ENCODE measurements at places on chromosomes 6 and 20.

DNA sequence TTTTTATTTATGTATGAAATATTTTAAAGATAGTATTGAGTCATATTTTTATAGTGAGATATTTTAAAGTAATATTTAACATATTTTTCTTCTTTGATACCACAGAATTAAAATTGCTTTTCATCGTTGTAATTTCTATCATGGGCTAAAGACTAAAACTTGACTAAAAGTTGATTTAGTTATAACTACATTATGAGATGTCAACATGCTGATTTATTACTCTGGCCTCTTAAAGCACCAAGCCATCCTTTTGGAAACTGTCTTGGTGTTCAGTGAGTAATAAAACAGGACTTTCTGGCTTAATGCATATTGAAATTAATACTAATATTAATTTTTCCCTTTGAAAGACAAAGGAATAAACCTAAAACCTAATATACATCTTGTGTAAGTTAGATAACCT is 95.2 kb upstream of the ADGRF4 start:
- DNase-seq: no peak

DNA sequence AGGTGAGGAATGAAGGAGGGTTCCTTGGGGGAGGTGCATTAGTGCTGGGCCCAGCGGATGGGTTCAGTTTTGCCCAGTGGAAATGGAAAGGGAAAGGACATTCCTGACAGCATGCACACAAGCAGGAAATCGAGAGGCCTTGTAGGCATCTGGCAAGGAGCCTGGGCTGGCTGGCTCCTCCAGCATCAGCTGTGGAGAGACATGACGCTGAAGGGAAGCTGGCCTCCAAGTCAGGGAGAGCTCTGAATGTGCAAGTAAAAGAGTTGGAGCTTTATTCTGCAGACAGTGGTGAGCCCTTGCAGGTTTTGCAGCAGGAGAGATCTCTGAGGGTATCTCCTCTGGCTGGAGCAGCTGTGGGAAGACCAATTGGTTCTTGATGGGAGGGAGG is 154.3 kb downstream of the MRPL14 start:
- no peak for DNase-seq

- DNase-seq: peak; percentile 69
Observed at GRCh38 chr6:159979136-159979874, 10.4 kb downstream of the IGF2R start.

DNA sequence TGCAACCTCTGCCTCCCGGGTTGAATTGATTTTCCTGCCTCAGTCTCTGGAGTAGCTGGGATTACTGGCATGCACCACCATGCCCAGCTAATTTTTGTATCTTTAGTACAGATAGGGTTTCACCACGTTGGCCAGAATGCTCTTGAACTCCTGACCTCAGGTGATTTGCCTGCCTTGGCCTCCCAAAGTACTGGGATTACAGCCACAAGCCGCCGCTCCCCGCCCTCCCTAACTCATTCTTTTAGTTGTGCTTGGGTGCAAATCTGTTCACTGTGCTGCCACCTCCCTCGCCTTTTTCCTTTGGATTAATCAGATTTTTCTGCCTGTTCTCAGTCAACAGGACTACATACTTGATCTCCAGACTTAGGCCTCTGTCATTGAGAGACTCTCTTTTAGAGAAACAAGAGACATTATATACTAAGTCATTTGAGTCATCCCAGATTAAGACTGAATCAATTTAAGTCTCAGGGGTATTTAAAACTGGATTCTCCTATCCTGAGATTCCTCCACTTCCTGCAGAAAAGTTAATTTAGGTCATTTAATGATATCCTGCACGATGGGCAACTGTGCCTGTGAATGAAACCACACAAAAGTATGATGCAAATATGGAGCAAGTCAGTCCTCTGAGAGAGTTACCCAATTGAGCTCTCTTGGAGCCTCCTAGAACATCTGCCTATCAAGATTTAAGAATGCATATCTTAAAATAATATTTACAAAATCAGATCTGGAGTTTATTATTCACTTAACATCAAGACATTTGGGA is 136.1 kb upstream of the THEMIS start:
- DNase-seq: no peak

DNA sequence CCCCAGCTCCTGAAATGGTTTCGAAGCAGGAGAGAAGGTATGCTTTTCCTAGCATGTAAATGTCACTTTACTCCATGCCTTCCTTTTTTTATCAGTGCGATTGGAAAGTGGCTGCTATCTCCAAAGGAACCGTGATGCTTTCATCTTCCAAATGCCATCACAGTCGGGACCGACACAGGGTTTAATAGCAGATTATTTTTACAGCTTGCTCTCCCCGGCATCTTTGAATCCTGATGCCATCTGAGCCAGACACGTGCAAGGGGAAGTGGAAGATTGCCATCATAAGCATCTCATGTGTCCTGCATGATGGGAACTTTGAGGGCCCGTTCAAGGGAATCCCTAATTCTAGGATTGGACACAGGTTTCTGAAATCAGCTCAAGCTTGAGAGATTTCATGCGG is 253.4 kb upstream of the KCNG1 start:
- no peak for DNase-seq

GRCh38 chr6:131103901-131104300 is 31.4 kb upstream of the AKAP7 start:
- DNase-seq: no peak

DNA sequence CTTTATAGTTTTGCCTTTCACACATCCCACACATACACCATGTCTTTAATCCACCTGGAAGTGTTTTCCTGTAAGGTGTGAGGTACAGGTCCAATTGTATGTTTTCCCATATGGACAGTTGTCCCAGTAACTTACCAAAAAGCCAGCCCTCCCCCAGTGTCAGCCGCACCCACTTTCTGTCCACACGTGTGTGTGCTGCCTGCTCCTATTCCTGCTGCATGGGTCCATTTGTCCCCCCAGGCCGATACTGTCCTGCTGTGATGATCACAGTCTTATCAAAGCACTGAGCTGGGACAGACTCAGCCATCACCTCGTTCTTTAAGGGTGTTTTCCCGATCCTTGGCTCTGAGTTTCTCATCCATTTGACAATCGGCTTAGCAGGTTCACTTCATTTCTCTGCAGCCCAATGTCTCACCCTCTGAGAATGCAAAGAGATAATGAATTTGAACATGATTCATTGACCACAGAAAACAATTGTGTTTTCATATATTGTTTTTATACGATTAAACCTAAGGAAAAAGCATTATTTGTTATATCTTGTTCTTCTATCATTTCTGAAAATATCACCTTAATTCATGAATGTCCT is 9.6 kb downstream of the VSX1 start:
- DNase-seq: no peak

DNA sequence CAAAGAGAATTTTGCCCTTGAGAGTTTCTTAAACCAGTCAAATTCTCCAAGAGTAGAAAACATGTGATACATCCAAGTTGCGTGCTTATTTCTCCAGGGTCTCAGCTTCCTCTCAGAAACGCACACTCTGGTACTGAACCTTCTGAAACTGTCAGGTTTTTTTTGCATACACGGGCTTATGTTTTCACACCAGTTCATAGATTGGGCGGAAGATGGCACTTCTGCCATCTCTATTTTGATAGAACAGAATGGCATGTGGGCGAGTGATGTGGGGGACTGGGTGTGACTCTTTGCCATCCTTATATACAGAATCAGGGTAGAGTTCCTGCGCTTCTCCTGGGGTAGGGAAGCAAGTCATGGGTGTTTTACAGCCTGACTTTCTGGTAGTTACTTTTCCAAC is 56.4 kb downstream of the ADTRP start:
- no peak for DNase-seq

DNA sequence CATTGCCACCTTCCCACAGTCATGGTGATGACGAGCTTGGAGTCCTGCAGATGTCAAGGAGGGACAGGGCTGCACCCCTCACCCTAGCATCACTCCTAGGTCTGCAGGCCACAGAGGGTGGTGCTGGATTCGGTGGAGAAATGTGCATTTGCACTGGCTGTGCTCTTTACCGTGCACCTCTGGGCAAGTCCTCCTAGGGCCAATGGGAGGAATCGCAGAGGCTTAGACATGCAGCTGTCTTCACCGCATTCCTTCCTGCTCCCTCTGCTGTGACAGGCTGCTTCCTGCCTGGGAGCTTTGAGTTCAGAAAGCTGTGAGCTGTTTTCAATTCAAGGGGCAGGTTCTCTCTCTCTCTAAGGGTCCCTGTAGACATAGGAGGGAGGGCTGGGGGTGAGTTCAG is 85.1 kb downstream of the EDN3 start:
- no peak for DNase-seq

GRCh38 chr6:87674290-87674689 is 27.7 kb downstream of the AKIRIN2 start:
- DNase-seq: no peak

DNA sequence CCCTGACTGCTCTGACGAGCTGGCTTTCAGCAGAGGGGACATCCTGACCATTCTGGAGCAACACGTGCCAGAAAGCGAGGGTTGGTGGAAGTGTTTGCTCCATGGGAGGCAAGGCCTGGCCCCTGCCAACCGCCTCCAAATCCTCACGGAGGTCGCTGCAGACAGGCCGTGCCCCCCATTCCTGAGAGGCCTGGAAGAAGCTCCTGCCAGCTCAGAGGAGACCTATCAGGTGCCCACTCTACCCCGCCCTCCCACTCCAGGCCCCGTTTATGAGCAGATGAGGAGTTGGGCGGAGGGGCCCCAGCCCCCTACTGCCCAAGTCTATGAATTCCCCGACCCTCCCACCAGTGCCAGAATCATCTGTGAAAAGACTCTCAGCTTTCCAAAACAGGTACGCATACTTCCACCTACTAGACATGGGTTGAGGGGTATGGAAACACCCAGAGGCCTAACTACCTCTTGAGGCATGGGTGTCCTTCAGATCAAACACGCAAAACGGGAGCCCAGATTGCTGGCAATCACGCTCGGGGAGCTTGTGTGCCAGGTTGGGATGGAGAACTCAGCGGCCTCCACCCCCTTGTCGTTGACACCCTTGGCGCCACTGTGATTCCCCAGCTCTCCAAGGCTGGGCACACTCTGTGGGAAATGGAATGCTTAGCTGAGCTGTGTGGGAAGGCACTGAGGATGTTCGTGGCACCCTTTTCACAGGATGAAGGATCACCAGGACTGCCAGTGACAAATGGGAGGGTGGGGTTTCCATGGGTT is 25.3 kb downstream of the CASS4 start:
- DNase-seq: no peak

GRCh38 chr20:24718696-24719095 is 230.4 kb upstream of the CST7 start:
- DNase-seq: peak; percentile 99

GRCh38 chr6:100099189-100100074 is 105.4 kb upstream of the MCHR2 start:
- DNase-seq: peak; percentile 30

GRCh38 chr6:64838726-64839125 is 868.3 kb downstream of the EYS start:
- DNase-seq: peak; percentile 42

GRCh38 chr6:151440930-151441329 is 11.0 kb downstream of the RMND1 start:
- DNase-seq: no peak

GRCh38 chr20:23205611-23206041 is 119.5 kb upstream of the CD93 start:
- no peak for DNase-seq

DNA sequence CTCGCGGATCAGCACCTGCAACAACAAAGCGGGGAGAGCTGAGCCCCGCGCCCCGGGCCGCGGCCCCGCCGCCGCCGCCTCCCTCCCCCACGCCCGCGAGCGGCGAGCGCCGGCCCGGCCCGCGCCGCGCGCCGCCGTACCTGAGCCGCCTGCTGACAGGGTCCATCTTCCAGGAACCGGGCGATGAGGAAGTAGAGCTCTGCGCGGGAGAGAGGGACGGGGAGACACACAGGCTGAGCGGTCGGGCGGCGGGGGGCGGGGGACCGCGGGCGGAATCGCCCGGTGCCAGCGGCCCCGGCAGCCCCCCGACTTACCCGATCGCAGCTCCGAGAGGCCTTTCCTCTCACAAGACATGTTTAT is 359 bp downstream of the PHIP start:
- peak; percentile 79 for DNase-seq

DNA sequence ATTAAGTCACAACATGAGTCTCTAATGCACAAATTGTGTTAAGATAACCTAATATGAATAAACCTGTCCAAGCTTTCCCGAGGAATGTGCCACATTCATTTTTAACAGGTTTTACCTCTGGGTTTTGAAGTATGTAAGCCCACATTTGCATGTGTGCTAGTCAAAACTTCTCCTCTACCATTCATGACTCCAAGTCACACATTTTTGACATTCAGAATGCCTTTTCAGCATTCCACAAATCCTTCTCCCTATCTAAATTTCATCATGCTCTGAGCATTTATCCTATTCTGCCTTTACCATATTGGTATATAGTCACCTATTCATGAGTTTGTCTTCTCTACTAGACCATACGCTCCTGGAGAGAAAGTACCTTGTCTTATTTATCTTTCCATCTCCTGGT is 56.5 kb downstream of the ADGRF5 start:
- DNase-seq: no peak

- DNase-seq: no peak
Observed at GRCh38 chr6:23775127-23775526, 350.9 kb upstream of the NRSN1 start.

DNA sequence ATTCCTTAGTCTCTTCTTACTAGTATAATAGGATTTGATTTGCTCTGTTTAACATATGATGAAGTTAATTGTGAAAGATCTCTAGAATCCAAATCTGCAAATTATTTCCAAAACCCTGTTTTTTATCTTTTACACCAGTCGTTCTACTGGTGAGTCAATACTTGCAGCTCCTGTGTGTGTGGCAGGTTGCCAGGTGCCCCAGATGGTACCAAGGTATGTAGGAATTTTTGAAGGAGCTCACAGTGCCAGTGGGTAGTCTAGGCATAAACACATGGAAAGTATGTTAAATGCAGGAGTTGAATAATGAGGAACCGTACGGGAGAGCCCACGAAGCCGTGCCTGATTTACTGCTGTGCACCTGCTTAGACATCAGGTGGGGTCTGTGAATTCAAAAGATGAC is 192.2 kb downstream of the FARS2 start:
- peak; percentile 79 for DNase-seq

GRCh38 chr6:29465279-29465678 is 8.3 kb downstream of the OR2H1 start:
- no peak for DNase-seq

- DNase-seq: no peak
Observed at GRCh38 chr6:113997116-113997515, 26.2 kb upstream of the HDAC2 start.

DNA sequence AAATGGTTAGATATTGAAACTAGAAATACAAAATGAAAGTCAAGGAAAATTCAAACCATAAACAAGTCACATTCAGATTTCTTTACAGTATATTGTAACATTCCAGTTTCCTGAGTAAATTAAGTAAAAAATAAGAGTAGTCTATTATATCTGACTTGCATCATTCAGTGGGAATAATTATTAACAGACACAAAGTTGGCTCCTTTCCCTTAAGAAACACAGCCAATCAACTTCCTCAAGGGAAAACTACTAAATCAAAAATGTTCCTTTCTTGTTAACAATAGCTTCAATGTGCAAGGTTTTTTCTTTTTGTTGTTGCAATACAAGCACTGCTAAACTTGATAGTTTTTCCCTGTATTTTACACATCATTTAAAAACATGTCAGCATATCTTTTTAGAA is 33.2 kb downstream of the DNAAF9 start:
- DNase-seq: no peak

Measured in NCI-H2171 treated with DMSO at 0.1 percent for 48 hours (cell line).